ENCODE measurements at places on chromosomes 5 and 9.

GRCh38 chr5:158999339-158999738 lies 100.4 kb downstream of the EBF1 start:
- DNase-seq, result no peak

DNA sequence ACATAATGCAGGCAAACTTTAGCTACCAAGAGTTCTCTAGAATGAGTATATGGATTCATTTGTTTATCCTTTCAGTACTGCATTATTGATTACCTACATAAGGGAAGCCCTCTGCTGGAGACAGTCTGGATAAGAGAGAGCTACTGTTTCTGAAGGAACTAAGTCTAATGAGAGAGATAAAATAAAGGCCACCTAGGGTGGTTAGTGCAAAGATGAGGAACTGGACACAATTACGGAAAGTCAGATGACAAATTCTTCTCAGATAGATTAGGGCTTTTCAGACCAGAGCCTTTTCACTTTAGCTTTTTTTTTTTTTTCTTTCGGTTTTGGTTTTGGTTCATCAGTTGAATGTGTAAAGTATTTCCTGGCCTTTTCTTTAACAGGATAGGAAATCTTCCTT lies 31.3 kb downstream of the ISOC1 start:
- no peak for DNase-seq

- no peak for DNase-seq
Measured at GRCh38 chr5:143033535-143034250, 263.5 kb downstream of the ARHGAP26 start.

DNA sequence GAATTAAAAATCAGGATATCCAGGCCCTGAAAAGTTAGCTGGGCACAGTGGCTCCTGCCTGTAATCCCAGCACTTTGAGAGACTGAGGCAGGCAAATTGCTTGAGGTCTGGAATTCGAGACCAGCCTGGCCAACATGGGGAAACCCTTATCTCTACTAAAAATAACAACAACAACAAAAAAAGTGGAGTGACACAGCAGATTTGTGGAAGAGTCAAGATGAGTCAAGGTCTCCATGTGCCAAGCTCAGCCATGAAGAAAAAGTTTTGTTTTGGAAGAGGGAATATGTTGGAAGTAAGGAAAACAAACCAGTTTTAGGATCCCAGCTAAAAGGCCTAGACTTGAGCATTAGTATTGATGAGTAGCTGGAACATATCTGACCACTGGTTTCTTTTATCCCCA lies 14.7 kb downstream of the LRRC70 start:
- DNase-seq, result no peak

- no peak for DNase-seq
Measured at GRCh38 chr5:40378396-40379177, 301.1 kb upstream of the PTGER4 start.

DNA sequence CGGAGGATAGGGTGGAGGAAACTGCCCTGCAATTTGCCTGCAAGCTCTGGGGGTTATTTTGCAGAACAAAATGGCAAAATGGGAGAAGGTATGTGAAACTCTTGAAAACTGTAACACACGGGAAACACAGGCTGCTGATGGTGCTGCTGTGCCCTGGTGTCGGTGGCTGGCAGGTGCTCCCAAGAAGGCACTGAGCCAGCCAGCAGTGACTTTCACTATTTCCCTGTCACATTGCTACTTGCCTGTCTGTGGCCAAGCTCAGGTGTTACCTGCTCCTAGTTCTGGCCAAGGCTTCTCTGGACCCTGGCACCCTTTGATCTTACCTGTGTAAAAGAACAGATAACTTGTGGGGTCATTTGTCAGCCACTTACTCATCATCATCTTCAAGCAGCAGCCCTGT lies 102.2 kb downstream of the CMYA5 start:
- DNase-seq, result no peak
